ENCODE measurements at places on chromosomes 5 and 9.

DNA sequence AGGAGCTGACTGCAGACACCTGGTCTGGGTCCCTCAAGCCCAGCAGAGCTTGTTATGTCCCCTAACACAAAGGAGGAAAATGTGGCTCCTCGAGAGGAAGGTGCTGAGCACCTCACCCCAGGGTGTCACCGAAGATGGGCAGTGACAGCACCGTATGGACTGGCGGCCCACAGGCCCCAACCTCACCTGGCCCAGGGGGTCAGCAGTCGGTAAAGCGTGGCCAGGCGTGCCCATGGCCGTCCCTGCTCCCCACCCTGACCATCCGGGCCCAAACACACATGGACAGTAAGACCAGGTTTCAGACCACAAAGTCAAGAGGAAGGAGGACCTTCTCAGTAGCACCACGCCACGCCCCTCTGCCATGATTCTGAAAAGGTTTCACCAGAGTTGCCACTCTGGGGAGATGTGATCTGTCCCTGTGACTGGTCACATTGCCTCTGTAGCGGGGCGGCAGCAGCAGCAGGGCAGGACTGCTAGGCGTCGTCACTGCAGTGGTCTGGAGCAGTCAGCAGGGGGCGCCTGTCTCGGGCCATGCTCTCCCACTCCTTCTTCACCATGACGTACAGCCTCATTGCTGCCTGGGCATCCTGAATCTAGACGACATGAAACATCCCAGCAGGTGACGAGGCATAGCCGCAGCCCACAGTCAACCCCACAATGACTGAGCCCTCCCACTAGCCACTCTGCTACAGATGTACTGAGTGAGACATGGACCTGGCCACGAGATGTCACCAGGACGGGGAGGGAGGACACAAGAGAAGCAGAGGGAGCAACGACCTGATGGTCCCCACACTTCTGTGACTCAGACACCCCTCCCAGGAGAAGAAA, 11.1 kb downstream of the REXO4 start:
- peak; percentile 84 for DNase-seq

GRCh38 chr5:166906991-166907713, 1384.3 kb upstream of the WWC1 start:
- no peak for DNase-seq

DNA sequence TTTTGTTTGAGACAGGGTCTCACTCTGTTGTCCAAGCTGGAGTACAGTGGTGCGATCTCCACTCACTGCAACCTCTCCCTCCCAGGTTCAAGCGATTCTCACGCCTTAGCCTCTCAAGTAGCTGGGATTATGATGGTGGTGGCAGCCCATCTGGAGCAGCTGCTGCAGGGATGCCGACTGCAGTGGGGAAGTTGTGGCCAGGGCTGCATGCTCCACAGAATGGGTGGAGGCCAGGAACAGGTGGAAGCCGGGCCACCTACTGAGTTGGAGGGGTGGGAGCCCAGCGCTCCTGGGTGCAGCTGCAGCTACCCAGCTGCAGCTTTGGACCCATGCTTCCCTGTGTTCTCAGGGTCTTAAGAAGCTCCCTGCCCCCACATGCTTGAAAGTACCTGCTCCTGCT, 99.7 kb downstream of the SCAI start:
- DNase-seq, result no peak

DNA sequence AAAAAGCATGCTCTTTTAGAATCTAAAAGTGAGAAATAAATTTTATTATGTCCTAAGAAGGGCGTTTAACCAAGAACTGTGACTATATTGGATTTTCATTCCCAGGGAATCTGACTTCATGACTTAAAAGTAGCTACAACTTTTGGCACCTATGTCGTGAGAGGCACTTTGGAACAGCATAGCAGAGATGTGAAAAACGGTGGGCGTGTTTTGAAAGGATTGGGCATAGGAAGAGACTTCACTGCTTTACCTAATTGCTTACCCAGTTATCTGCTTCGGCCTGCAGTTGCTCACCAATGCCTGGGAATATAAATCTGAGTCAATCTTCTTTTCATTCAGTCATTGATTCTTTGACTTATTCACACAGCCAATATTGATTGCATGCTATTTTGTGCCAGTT, 363.4 kb downstream of the DNAH5 start:
- no peak for DNase-seq

GRCh38 chr9:95207403-95207802, 110.1 kb downstream of the FANCC start:
- no peak for DNase-seq

GRCh38 chr9:136846376-136847087, 2.7 kb upstream of the PHPT1 start:
- no peak for DNase-seq

DNA sequence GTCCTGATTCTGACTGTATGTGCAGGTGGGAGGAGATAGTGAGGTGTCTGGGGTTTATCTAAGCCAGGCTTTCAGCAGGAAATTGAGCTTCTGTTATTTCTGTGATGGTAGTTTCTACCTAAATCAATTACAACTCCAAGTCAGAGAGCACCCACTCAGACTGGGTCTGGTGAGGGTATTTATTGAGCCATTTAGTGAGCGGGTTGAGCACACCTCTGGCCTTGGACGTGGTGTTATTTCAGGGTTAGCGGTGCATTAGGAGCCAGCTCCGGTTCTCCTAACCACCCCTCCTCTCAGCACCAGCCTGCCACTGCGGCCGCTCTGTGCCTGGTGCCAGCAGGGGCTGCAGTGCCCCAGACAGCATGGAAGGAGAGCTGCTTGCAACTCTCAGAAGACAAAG, 238.9 kb downstream of the CACNA1B start:
- no peak for DNase-seq

- no peak for DNase-seq
Measured at GRCh38 chr5:83026930-83027687, 50.1 kb downstream of the TMEM167A start.

- DNase-seq, result no peak
Measured at GRCh38 chr9:114163517-114163951, 8.2 kb downstream of the COL27A1 start.

DNA sequence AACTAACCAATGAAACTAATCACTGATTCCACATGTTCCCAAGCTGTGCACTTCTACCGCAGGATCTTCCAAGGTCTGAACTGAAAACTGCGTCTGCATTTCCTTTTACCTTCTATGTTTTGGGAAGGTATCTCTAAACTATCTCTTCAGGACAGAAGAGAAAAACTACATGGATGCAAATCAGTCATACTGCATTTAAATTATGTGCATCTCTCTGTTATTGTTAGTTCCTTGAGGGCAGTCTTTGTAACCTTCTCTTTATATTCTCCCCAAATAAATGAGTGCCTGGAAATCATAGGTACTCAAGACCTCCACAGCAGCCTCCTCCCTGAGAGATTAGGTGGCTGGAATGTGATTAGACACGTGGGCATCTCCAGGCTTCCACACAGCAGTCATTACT, 17.1 kb downstream of the MTX3 start:
- DNase-seq, result no peak

DNA sequence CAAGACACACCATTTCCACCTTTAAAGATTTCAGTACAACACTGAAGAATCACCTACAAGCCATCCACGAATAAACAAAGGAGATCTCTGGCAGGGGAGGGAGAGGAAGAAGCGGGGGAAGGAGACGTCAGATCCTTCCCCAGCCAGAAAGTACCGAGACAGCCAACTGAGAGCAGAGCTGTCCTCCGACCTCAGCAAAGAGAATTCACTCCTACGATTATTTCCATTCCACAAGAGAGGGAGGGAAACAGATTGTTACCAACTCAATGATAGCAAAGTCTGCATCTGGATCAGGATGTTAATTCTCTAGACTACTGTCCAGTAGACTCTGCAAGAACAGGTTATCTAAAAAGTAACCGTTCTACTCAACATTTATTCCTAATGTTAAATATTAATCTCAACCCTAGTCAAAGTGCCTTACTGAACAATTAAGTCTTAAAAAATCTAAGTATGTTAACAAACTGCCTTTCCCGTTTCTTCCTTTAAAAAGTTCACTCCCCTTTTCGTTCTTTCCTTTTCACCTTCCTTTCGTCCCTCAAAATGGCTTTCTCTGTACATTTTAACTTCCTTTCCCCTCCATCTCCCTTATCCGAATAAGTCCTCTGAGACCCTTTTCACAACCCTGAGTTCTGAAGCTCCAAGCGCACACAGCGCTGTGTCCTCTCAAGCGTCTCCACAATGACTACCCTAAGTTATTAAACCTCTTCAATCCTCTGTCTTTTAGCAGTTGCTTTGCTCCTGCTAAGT, 1.4 kb downstream of the CHD1 start:
- peak; percentile 76 for DNase-seq

DNA sequence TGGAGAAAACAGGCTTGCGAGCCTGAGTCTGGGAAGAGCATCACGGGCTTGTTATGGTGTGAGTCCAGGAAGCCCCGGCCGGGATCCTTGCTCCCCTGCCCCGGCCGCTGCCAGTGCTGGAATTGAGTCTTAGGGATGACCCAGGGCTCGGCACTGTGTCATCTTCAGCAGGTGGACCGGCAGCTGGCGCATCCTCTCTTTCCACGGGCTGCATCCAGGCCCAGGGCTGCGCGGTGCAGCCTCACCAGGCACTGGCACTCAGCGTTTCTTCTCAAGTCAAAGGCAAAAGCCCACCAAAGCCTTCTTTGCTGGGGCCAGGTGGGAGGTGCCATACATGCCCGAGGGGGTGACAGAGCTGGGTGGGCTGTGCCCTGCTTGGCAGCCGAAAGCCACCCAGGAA, 46.6 kb downstream of the COL5A1 start:
- no peak for DNase-seq

- DNase-seq, result no peak
Measured at GRCh38 chr5:80931411-80931810, 28.8 kb upstream of the RASGRF2 start.

DNA sequence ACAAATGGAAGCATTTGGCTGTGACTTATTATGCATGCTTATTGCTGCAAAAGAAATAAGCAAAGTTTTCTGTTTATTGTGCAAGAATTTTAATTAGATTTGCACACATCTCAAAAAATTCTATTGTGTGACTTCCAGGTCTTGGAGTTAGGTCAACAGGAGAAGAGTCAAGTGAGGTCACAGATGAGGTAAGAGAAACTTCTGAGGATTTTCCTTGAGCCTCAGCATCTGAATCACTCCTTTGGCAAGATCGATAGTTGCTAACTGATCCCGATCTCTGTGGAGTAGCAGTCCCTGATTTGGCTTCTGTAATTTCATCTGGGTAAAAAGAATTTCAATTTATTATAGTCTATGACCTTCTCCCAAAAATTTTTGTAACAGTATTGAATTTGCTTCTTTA, 6.9 kb upstream of the TTC33 start:
- no peak for DNase-seq

DNA sequence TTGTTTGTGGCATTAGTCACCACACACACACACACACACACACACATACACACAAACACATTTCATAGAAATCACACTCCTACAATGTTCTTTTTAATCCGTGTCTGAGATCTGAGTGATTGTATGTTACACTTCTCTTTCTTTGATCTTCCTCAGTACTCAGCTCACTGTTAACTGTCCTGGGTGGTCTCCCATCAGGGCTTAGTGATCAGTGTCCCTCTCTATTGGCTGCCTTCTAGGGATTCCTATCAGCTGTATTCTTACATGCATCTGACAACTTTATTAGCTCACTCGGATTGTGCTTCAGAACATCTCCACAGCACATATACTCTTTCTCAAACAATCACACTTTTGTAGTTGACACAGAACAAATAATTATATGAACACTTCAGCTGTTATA, 170.2 kb upstream of the POU5F2 start:
- DNase-seq, result no peak

DNA sequence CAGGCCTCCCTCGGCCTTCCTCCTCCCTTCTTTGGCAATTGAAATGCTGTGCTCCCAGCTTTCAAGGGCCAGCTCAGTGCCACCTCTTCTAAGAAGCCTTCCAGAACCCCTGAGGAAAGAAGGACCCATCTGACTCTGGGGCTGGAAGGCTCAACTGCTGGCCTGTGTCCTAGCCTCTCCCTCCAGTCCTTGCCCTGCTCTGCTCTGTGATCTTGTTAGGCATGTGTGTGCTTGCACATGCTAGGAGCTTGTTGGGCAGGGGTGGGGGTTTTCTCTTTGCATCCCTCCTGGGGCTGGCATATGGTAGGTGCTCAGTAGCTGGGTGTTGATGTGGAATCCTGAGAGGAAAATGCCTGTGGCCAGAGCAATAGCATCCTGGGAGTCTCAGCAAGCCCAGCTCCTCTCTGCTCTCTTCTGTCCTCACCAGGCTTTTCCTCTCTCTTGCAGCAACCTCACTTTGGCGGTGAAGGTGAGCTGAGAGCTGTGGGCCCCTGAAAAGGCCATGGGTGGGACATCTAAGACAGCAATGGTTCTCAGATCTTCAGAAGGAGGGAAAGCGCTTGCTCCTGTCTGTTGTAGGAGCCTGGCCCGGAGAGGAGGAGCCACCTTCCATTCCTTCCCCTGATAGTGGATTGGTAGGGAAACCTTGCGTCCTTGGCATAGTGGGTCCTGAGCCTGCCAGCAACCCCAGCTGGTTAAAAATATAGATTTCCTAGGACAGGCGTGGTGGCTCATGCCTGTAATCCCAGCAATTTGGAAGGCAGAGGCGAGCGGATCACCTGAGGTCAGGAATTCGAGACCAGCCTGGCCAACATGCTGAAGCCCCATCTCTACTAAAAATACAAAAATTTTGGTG, 9.9 kb downstream of the DOLK start:
- no peak for DNase-seq

DNA sequence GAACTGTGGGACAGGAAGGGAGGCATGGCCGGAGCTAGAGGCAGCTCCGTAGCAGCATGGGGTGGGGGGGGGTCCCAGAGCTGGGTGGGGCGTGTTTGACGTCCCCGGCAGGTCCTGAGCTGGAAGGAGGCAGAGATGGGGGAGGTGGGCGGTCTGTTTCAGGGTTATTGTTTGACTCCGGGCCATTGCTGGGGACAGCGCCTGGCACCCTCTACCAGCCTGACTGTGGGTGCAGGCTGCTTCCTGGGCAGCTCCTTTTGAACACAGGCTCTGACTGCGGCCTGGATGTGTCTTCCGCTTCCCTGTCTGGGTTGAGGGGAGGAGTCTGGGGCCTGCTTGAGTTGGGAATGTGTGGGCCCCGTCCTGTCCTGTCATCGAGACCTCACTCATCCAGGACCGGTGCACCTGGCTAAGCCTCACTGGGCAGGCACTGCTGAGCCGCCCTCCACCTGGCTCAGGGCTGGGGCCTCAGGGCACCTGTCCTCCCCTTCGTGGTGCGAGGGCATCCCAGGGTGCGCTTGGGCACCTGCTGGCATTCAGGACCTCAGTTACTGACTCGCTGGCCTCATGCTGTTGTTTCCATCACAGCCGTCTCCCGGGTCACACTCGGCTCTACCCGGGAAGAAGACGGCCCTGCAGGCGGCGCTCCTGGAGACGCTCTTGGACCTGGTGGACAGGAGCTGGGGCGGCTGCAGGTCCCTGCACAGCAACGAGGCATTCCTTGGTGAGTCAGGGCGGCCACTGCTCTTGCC, 26.5 kb downstream of the CEP72 start:
- DNase-seq, result no peak
